ENCODE measurements at places on chromosomes 13 and 19.

- no peak for DNase-seq
Observed at GRCh38 chr13:27147530-27148170, 24.0 kb downstream of the USP12 start.

DNA sequence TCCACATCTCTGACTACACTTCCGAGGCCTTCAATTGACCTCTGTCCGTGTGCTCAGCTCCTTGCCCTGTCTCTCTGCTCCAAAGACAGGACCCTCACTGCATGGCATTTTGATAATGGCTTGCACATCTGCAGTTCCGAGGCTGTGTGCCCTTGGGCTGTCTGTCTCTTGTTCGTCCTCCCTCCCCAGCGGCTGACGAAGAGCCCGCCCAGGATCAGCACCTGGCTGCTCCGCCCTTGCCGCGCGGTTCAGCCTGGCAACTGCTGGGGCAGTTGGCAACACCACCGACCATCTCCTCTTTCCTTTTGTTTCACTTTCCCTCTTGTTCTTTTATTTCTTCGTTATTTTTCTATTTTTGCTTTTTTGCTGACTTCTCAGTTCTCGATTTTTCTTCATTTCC is 270.4 kb downstream of the TEX29 start:
- DNase-seq, result no peak

DNA sequence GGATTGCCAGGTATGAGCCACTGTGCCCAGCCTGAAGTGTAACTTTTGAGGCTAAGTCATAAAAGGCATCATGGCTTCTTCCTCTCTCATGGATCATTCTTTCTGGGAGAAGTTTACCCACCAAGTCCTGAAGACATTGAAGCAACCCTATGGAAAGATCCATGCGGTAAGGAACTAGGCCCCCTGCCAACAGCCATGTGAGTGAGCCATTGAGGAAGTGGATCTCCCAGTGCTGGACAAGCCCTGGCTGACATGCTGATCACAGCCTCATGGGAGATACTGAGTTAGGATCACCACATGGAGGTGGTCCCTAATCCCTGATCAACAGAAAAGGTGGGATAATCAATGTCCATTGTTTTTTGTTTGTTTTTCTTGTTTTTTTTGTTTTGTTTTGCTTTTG is 3.3 kb upstream of the NUDT19 start:
- no peak for DNase-seq

- no peak for DNase-seq
Observed at GRCh38 chr13:58806401-58806800, 1174.9 kb downstream of the PCDH17 start.

DNA sequence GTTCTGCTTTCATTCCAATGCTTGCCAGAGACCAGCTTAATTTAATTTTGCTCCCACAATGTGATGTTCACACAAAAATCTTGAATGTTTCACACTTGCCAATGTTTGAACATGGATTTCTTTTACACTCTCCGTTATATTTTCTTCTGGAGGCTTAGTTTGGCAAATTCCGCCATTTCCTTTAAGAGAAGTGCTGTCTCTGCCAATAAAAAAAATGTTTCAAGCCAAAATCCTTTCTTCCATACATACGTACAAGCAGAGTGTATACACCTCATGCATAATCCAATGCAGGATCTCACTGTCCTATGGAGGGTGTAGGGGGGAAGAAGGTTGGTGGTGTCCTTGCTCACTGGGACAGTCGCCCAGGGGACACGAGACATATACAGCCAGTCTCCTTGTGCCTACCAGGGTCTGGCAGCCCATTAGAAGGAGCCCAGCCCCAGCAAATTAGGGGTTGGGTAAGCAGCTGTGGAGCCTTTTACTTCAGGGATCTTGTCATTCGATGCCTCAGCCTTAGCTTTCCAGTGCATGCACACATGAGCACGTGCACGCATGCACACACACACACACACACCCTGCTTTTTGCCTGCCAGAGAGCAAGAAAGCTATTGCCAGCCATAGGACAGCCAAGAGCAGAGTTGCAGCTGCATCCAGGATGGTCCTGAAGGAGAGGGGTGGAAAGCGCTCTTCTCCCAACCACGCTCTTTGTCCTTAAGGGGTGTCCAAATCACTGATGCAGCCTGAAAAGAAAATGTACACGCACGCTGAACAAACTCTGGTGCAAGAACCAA is 208.3 kb downstream of the FOXO1 start:
- DNase-seq, result no peak

Measured in cortex of kidney (tissue), 1 donor.